ENCODE measurements at places on chromosomes 3 and 15.

DNA sequence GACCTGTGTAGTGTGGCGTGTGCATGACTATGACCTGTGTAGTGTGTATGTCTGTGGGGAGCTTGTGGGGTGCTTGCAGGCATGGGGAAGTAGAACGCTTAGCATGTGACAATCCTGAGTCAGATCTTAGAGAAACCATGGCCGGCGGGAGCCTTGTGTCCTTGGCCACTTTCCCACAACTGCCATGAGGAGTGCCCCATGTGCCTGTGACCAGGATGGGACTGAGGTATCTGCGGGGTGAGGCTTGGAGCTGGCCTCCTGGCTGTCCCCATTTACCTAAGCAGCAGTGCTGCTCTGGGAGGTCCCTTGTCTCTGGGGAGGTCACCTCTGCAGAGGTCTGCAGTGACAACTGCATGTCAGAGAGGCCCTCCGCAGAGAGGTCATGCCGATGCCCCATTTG is 23.6 kb downstream of the TRPM1 start:
- DNase-seq: no peak

DNA sequence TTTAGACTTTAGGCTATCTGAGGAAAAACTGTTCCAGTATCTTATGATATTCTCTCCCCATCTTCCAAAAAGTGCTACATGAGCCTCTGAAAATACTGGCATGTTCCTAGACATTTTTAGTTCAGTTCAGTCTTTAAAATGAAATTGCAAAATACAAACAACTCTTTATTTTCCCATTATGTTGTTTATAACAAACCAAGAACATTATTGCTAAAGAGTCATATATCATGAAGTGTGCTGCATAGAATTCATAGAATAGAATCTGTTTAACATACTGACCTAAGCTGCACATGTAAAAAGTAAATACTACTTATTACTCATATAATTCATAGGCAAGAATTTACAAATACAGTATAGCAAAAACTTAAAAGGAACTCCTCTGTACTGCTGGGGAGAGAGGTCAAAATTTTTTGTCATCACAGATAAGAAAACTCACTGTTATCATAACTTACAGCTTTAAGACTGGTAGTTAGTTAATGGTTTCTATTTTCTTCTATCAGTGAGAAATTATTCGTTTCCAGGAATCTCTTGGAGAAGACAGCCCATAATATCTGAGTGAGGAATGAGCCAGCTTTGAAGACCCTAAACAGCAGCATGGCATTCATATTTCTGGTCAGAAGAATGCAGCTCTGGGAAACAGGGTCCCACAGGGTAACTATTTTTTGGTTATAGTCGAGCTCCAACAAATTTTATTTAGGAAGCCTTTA is 32.2 kb downstream of the FILIP1L start:
- DNase-seq: no peak

DNA sequence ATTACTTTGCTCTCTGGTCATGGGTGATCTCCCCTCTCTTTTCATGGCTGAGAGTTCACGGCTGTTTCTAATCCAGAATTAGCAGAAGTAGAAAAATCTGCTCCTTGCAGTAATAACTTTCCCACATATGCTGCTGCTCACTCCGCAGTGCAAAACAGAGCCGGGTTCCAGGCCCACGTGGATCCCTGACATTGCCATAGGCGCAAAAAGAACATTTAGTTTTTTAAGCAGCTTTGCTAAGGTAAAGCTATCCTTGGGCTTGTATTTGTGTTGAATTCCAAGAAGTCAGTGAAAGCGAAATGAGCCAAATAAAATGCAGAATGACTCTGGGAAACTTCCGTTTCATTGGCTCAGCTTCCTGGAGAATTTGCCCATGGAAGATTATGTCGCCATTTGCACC is 633.7 kb upstream of the SUCLG2 start:
- DNase-seq: no peak

GRCh38 chr15:90221246-90221900 is 12.4 kb downstream of the CIB1 start:
- peak; percentile 79 for DNase-seq

DNA sequence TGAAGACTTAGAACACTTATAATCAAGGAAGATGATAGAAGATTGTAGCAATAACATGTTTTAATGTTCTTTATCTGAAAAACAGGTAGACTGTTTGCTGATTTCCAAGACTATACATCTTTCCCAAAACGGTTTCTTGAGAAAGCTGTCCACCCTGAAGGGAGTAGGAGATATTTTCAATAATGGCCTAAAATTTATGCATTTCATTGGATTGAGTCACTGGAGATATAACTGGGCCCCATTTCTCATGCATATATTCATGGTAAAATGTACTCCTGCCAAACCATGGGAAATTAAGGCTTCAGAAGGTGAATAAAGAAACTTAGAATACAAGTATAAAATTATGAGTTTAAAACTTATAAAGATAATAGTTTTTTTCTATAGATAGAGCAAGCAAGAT is 143.9 kb downstream of the LSAMP start:
- no peak for DNase-seq

- no peak for DNase-seq
These were observed 57.1 kb downstream of the TP63 start for GRCh38 chr3:189688262-189688661.

GRCh38 chr15:84111575-84111974 is 124.0 kb upstream of the GOLGA6L4 start:
- DNase-seq: no peak

All from adipocyte (in vitro differentiated cells).